Effector CD8-positive, alpha-beta T cell (primary cell): ENCODE measurements at places on chromosomes 4 and X.
A peak's percentile ranks its signal among the peaks of the same experiment; 100 is the strongest.

- DNase-seq, result no peak
Measured at GRCh38 chr4:128155231-128155855, 94.2 kb downstream of the LARP1B start.

DNA sequence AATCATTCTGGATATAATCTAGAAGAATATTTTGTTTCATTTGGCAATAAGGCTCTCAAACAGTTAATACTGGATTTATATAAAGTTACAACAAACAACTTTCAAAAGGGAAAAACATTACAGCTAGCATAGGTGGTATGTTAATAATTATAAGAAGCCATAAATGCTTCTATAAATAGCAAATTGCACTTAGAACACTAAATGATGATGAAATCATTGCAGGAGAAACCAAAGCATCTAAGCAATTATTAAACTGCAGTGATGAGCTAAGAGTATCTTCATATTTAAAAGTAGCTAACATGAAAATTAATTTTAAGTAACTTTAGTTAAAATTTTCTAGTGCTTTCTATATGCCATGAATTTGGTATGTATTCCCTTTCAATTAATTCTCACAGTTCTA, 189.5 kb downstream of the CENPC start:
- no peak for DNase-seq

DNA sequence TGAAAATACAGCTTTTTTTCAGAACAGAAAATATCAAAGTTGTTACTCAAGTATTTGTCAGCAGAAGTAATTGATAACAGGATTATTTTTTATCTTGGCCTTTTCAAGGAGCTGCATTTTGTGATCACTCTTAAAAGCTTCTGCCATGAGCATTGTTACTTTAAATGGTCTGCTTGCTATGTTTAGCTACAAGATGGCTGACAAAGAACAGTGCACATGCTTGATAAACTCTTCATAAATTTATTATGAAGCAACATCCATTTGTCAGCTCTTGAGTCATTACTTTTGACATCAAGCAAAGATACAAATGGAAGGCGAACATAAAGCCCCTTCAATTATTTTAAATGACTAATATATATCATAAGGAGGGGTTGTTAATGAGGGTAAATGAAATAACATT, 205.4 kb upstream of the RPS6KA3 start:
- DNase-seq, result no peak

GRCh38 chrX:12174358-12174757, 36.1 kb downstream of the FRMPD4 start:
- no peak for DNase-seq

- DNase-seq, result no peak
Measured at GRCh38 chr4:47704693-47705325, 133.1 kb downstream of the CORIN start.

GRCh38 chr4:123350191-123350544, 46.4 kb upstream of the SPRY1 start:
- DNase-seq, result no peak

- DNase-seq, result no peak
Measured at GRCh38 chr4:28702571-28702970, 1841.9 kb downstream of the STIM2 start.

DNA sequence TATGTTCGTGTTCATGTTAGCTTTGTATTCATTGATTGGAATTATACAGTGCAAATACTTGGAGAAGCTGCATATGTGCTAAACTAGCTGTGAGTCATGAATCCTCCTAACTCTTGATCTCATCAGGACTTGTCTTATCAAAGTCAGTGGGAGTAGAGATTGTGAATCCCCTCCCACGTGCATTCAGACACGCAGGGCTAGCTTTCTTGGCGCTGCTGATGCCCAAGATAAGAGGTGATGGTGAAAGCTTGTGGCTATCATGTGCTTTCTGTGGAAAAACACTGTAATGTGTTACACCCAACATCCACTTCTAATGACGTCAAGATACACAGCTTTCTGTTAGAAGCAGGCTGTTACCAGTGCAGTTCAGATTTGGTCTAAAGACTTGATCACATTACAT, 348.7 kb upstream of the HAND2 start:
- no peak for DNase-seq

GRCh38 chr4:2937986-2938385, 25.2 kb downstream of the NOP14 start:
- DNase-seq, result no peak

- DNase-seq, result no peak
Measured at GRCh38 chr4:27819246-27819645, 958.6 kb downstream of the STIM2 start.

DNA sequence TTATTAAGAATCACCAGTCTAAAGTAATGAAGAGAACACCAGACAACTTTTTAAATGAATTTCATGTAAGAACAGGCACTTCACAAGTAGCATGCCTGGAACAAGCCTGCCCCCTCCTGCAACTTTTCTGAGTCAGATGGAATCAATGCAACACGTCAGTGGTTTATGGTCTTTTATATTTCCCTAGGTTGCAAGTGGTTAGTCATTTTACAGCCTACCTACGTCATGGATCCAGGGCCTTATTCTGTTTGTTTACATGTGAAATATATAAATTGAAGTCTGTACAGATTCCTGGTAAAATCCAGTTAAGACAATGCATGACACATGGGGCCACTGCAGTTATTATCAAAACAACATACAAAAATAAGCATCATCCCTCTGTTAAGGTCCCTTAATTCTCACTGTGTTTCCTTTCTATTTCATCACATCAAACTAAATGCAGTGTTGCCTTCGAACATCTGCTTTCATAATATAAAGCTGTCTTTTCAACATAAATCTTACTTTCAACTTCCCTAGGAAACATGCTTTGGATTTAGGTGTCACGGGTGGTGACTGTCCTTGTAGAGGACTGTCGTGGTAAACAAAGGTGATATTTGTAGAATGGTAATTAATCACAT, 309.3 kb downstream of the FRMPD4 start:
- no peak for DNase-seq

DNA sequence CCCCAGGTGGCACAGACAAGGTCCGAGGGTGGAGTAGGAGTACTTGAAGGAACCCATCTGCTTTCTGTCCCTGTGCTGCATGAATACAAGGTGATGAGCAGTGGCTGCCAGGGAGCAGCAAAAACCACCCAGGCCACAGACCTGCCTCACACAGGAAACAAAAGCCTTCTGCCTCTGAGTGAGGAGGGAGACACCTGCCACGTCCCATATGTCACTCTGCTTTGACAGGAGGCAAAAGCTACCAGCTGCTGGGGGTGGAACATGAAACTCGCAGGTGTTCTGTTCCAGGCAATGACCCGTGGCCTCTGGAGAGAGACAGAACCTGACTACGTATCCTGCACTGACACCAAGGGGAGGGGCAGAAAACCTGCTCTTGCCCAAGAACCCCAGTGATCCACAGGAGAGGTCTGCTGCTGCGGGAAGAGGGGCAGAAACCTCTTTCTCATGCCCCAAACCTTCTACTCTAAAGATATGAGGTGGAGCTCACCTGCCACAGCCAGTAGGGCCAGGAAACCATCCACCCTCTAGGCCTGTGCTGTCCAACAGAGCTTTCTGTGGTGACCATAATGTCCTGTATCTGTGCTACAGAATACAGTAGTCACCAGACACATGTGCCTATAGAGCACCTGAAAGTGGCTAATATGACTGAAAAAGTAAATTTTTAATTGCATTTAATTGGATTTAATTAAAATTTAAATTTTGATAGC, 172.9 kb downstream of the PRDM5 start:
- DNase-seq, result no peak

DNA sequence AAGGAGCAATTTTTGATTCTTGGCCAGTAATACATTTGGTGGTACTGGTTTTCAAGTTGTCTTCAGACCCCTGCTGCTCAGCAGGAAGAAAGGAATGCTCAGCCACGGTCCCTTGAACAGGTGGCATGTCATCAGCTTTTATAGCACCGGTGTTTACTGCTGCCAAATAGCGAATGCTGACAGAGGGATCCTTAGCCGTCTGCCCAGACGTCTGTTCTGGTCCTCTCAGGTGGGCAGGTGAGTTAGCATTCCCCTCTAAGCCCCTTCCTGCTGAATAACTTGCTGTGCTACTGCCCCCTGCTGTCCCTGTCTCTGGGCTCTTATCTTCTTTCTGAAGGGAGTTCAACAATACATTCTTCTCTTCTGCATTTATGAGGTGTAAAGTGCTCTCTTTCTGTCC, 28.4 kb downstream of the BOD1L1 start:
- DNase-seq, result no peak

DNA sequence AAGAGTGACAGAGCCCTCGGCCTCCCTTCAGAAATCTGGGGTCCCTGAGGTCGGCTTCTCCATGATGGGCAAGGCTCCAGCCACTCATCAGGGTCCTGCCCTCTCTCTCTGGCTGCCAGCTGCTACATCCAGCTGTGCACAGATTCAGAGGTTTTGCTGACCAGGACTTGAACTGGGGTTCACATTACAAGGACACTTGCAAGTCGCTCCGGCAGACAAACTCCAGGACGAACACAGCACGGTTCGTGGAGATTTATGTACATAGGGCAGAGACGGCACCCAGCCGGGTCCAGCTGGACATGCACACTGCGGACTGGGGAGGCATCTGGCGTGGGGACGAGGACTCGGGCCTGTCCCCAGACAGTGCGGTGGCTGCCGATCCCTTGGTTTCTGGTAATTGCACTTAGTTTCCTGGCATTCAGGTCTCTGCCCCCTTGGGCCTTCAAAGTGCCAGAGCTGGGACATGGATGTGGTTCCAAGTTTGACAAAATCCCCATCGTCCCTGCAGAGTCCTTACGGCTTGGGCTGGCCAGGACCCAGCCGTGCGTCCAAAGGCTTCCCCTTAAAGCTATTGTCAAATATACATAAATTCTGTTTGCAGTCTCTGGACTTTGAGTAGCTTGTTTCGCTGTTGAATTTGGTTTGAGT, 6.2 kb upstream of the C4orf50 start:
- DNase-seq, result no peak

DNA sequence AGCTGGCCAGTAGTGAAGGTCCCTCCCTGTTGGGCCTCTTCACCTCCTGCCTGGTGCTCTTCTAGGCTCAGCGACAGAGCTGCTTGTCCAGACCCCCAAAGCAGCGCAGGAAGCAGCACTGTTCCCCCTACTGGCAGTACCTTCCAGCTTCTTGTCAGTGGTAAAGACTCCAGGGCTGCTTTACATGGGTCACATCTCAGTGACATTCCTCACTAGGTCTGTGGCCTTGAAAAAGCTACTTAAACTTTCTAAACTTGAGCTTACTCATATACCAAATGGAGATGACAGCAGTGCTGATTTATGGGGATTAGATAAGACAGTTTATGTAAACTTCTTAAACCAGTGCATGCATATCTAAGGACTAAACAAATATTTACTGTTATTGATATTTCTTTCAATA, 117.3 kb downstream of the FAT4 start:
- no peak for DNase-seq

DNA sequence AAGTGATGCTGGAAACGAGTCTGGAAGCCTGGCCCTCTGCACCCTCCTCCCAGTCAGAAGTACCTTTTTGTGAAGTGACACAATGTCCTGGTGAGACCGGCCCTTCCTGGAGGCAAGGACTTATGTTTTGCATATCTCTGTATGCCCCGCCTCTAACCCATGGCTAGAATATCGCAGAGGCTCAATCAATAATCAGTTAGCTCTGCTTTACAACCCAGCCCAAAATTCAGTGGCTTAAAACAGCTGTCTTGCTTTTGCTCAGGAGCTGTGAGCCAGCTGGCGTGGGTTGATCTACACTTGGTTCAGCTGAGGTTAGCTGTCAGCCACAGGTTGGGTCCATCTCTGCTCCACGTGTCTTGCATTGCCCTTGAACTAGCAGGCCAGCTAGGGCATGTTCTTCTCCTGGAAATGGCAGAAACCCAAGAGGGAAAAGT, 98.8 kb upstream of the METTL14 start:
- no peak for DNase-seq

GRCh38 chrX:41923978-41924683, 777 bp upstream of the CASK start:
- peak; percentile 4 for DNase-seq

- no peak for DNase-seq
Measured at GRCh38 chr4:6280365-6280996, 10.8 kb downstream of the WFS1 start.

DNA sequence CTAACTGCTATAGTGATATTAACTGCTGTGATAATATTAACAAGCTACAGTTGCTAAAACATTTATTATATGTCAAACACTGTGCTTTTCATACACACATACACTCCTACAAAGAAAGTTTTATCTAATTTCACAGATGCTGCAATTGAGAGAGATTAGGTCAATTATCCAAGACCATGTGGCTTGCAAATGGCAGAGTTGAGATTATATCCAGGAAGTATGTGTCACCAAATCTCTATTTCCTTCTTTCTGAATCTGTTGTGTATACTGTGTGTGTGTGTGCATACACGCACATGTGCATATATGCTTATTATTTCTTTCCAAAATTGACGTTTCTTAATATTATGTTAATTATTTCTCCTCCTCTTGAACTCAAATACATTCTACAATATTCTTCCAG, 775.9 kb upstream of the FTHL17 start:
- no peak for DNase-seq

- no peak for DNase-seq
Measured at GRCh38 chr4:23366557-23366906, 523.3 kb downstream of the PPARGC1A start.

GRCh38 chr4:41077628-41078027, 136.7 kb downstream of the APBB2 start:
- DNase-seq, result no peak

DNA sequence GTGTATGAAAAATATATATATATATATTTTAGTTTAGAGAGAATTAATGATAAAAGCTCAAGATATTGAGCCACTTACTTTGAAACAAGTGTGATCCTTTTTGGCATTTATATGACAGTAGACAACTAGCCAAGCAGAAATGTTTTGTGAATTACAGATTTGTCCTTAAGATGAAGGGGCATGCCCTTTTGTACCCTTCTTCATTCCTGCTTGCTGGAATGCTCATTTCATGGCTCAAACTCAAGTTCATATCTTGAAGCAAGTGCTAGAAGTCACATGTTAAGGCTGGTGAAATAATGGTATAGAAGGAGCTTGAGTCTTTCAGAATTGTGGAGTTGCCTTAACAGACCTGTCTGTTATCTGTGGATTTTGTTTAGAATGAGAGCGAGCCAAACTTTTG, 203.0 kb downstream of the BMPR1B start:
- DNase-seq, result no peak

- DNase-seq, result no peak
Measured at GRCh38 chrX:53000447-53001135, 42.3 kb upstream of the FAM156A start.

DNA sequence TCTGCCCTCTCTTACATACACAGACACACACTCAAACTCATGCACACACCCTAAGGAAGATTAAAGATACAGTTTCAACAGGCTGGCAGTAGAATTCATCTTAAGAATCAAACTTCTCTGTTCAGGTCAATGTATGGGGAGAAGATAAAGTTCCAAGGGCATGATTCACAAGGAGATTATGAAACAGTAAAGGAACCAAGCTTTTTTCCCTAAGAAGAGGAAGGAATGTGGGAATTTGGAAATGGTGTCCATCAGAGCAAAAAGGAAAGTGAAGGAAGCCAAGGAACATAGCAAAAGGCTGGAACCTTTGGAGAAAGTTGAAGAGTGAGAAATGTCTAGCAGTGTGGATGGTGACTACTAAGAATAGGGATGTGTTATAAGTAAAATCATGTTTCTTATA, 191.0 kb upstream of the NPY2R start:
- no peak for DNase-seq
